ENCODE measurements at places on chromosomes 1 and 21.
A peak's percentile ranks its signal among the peaks of the same experiment; 100 is the strongest.

DNA sequence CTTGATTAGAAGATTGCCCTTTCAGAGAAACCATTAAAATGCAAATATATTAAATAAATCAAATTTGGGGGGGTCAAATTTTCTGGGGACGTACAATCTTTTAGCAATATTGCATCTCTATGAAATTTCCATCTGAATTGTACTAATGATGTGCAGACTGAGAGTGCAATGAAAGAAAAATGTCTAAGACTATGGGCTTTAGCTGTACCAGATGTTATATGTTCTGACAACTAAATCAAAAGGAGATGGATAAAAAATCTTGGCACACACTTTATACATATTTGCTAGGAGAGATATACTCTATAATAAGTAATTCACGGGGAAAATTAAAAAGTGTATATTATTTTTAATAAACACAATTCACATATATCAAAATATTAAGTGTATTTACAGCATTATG is 13.0 kb upstream of the PLPPR5 start:
- no peak for DNase-seq

- no peak for DNase-seq
Observed at GRCh38 chr21:45854690-45855247, 126.8 kb upstream of the COL6A1 start.

DNA sequence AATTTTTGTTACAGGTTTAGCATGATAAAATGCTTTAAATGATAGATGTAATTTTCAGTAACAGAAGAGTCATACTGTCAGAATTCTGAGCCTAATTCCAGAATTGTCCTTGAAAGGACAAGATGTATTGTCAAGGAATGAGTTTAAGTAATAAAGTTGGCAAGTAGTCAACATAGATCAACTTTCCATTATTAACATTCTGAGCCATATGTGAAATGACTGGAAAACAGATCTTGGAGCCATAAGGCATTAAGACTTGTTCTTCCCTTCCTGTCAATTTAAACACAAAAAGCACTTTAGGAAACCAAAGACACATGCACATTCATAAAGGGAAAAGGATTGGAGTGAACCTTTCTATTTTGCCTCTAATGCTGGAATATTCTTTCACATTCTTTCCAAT is 107.0 kb downstream of the ODF2L start:
- no peak for DNase-seq

DNA sequence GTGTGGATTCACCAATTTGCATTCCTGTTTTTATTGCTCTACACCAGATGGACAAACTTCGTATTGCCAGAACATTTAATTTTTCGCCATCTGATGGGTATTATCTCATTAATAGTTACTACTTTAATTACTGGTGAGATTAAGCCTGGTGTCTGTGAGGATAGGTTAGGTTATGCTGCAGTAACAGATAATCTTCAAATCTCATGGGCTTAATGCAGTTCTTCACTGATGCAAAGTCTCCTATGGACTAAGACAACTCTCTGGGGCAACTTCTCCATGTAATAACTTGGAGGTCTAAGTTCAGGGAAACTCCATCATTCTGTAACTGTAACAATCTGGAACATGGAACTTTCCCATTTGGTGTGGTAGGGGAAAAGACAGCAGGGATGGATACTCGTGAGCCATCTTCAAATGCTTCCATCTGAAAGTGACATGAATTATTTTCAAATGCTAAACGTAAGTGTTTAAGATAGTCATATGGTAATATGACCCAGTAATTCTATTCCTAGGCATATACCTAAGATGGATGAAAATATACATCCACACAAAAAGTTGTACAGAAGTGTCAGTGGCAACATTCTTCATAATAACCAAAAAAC is 111.6 kb downstream of the LEPR start:
- no peak for DNase-seq

GRCh38 chr21:44918581-44919033 is 2.1 kb downstream of the ITGB2 start:
- DNase-seq, result no peak

GRCh38 chr1:152459596-152460528 is 45.8 kb upstream of the CRNN start:
- no peak for DNase-seq

GRCh38 chr1:222098404-222098803 is 356.5 kb upstream of the DUSP10 start:
- DNase-seq, result no peak

- DNase-seq, result peak; percentile 64
Observed at GRCh38 chr1:55378582-55378981, 163.4 kb upstream of the USP24 start.

DNA sequence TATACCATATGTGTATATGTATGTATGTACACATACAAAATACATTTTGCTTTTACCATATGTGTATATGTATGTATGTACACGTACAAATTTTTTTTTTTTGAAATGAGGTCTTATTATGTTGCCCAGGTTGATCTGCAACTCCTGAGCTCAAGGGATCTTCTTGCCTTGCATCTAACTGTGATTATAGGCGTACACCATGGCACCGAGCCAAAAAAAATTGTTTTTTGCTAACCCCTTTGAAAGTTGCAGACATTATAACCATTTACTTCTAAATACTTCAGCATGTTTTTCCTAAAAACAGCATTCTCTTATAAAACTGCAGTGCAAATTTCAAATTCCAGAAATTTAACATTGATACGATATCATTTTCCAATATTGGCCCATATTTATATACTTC is 147.0 kb downstream of the POU2F1 start:
- DNase-seq, result no peak

DNA sequence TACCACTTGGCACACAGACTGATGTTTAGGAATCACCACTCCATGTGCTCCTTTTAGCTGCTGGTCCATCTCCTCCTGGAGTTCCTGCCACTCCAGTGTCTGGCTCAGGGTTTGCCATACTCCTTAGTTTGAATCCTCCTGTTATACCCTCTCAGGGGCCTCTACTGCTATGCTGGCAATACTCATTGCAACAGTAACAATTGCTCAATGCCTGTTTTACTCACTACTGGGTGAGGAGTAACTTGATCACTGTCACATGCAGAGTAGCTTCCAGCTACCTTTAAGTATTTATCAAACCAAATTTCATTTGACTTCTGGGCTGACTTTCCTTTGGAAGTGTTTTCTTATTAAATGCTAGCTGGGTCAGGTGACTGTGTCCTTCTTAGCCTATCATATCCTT is 107.2 kb upstream of the WLS start:
- no peak for DNase-seq

DNA sequence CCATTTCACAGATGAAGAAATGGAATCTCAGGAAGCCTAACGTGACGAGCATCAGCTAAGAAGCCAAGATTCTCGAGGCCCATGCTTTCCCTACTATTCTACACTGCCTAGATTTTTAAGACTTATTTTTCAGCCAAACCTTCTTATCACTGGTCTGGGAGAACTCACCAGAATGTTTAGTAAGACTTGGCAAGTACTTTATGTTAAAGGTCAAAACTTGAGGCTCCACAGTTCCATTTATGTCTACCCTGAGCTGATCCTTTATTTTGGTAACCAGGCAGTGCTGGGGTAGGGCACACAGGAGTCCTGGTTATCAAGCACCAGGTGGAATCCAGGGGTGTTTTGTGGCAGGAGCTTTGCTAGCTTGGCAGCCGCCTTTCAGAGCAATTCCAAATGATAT is 16.8 kb downstream of the PLXNA2 start:
- no peak for DNase-seq

- DNase-seq, result no peak
Observed at GRCh38 chr1:101299710-101300109, 62.9 kb downstream of the S1PR1 start.

GRCh38 chr1:234246638-234247116 is 126.6 kb upstream of the COA6 start:
- no peak for DNase-seq

GRCh38 chr1:195806060-195806459 is 802.2 kb downstream of the KCNT2 start:
- no peak for DNase-seq

GRCh38 chr1:232876506-232877364 is 71.5 kb downstream of the MAP10 start:
- DNase-seq, result no peak

Data from left hindlimb (tissue), 1 donor.